ENCODE measurements at places on chromosomes 11 and 22. TPM values are rescaled to one million over a fixed set of nuclear protein-coding genes. Genes with fewer than 3 reads are reported as not detected.

KCNC1 gene
- total RNA-seq, result not detected

ANO3 gene
- total RNA-seq, result 0.07 TPM

C11orf87 gene
- 0.09 TPM for total RNA-seq

OR52H1 gene
- total RNA-seq, result not detected

RFPL2 gene
- total RNA-seq, result not detected

RTN4RL2 gene
- total RNA-seq, result 0.14 TPM

CECR2 gene
- not detected for total RNA-seq

IMMP1L gene
- 48.4 TPM for total RNA-seq
